ENCODE measurements at places on chromosomes 13 and 19. TPM values are rescaled to one million over a fixed set of nuclear protein-coding genes. Genes with fewer than 3 reads are reported as not detected.

- DNase-seq: no peak
These were observed 5.5 kb downstream of the SACS start for GRCh38 chr13:23427881-23428528.

DNA sequence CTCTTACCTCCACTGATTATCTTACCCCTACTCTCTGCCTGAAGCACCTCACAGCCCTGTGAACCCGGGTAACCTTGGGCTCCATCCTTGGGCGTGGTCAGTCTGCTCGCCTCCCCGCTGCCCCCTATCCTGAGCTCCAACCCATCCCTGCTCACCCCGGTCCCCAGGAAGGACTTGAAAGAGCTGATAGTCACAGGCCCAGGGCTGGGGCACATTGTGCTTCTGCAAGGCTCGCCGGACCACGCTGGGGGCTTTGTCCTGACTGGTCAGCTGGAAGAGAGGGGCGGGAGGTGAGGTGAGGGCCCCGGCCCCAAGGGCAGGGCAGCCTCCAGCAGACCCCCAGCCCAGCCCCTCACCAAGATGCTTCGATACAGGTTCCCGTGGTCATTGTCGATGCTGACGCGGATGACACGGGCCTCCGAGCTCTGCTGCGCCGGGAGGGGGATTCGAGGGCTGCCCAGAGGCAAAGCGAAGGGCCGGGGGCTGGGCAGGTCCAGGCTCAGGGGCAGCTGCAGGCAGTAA lies 13.0 kb upstream of the EPOR start:
- no peak for DNase-seq

DNA sequence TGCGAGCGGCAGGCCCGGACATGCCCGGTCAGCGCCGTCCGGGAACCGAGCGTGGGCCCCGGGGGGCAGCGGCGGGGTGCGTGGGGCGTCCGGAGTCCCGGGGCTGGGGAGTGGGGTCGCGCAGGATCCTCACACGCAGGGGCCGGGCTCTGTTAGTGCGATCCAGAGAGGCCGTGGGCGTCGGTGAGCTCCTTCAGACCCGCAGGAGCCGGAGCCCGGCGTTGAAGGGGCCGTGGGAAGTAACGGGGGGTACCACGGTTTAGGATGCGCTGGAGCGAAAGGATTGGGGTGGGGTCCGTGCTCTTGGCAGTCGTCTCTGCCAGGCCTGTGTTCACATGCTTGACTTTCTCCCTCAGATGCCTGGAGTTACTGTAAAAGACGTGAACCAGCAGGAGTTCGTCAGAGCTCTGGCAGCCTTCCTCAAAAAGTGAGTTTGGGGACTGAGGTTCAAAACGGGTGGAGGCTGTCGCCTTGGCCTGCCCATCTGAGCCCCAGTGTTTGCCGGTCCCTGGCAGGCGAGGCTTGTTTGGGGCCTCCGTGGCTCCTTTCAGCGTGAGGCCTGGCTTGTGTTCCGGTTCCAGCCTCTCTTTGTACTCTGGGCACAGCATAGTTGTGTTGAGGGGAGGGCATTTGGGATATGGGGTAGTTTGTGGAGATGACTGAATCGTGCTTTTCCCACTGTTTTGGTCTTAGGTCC lies 512 bp downstream of the RPS19 start:
- no peak for DNase-seq

The MADCAM1 gene
- total RNA-seq: not detected

The RFPL4A gene
- total RNA-seq: 0.16 TPM

The NLRP5 gene
- 0.04 TPM for total RNA-seq

The LYPD5 gene
- 0.09 TPM for total RNA-seq

The RASIP1 gene
- 4.6 TPM for total RNA-seq
